Muscle of leg (tissue), 16 donors: ENCODE measurements at places on chromosomes 16 and 17.
A peak's percentile ranks its signal among the peaks of the same experiment; 100 is the strongest.

- DNase-seq = no peak
Observed at GRCh38 chr17:11852231-11852630, 145.0 kb downstream of the ZNF18 start.

GRCh38 chr17:10025976-10026901, 121.2 kb upstream of the RCVRN start:
- no peak for DNase-seq

GRCh38 chr16:50591800-50592771, 43.9 kb downstream of the NKD1 start:
- DNase-seq = peak; percentile 77

DNA sequence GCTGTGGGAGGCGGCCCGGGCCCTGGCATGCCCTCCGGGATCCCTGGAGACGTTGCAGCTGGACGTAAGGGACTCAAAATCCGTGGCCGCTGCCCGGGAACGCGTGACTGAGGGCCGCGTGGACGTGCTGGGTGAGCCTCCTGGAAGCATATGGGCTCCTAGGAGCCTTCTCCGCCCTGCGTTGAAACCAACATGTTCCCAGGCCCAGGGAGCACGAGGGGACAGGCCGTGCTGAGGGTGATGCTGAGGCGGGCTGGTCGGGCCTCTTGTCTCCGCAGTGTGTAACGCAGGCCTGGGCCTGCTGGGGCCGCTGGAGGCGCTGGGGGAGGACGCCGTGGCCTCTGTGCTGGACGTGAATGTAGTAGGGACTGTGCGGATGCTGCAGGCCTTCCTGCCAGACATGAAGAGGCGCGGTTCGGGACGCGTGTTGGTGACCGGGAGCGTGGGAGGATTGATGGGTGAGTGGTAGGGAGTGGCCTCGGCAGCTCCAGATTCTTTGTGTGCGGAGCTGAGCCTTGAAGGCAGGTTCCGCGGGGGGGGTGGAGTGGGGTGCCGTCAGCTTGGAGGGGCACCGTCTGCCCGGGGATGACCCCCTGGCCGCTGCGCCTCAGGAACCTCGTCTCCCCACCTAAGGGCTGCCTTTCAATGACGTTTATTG, 567 bp downstream of the HSD17B1 start:
- no peak for DNase-seq

GRCh38 chr17:27293898-27294688, at the start of gene WSB1:
TSS of gene WSB1 (plus strand) at chr17:27294114. CDS start at chr17:27294396, 282 bp downstream.
- DNase-seq = peak; percentile 98

- DNase-seq = no peak
Observed at GRCh38 chr16:13982451-13982850, 62.5 kb downstream of the ERCC4 start.

- DNase-seq = no peak
Observed at GRCh38 chr17:63475491-63476412, 1.1 kb upstream of the ACE start.

DNA sequence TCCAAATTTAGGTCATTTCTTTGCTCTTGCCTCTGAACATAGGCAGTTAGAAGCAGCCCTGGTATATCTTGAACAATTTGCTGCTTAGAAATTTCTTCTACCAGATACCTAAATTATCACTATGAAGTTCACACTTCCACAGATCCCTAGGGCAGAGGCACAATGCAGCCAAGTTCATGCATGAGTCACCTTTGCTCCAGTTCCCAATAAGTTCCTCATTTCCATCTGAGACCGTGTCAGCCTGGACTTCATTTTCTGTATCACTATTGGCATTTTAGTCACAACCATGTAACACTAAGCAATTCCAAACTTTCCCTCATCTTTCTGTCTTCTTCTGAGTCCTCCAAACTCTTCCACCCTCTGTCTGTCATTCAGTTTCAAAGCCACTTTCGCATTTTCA, 45.0 kb downstream of the KCNJ16 start:
- no peak for DNase-seq

GRCh38 chr17:72342061-72342460, 221.2 kb downstream of the SOX9 start:
- DNase-seq = no peak

- DNase-seq = peak; percentile 68
Observed at GRCh38 chr17:38798614-38799500, 499 bp downstream of the PIP4K2B start.

GRCh38 chr17:77717941-77718668, 240.4 kb upstream of the TNRC6C start:
- DNase-seq = no peak

- no peak for DNase-seq
Observed at GRCh38 chr17:81909966-81910839, 996 bp downstream of the PCYT2 start.

- peak; percentile 64 for DNase-seq
Observed at GRCh38 chr17:67043283-67043682, 1.1 kb upstream of the CACNG1 start.

- no peak for DNase-seq
Observed at GRCh38 chr17:48368352-48368908, 61.6 kb downstream of the SKAP1 start.

DNA sequence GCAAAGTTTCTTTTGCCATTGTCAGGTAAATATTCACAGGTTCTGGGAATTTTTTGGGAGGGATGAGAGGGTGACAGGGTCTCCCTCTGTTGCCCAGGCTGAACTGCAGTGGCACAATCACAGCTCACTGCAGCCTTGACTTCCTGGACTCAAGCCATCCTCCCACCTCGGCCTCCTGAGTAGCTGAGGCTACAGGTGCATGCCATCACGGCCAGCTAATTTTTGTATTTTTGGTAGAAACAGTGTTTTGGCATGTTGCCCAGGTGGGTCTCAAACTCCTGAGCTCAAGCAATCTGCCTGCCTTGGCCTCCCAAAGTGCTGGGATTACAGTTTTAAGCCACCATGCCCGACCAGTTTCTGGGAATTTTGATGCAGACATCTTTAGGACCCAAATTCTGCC, 53.0 kb downstream of the IQCK start:
- DNase-seq = no peak

- no peak for DNase-seq
Observed at GRCh38 chr16:24138024-24138423, 118.1 kb upstream of the CACNG3 start.

GRCh38 chr17:50169121-50169764, 3.4 kb downstream of the SGCA start:
- DNase-seq = peak; percentile 77

DNA sequence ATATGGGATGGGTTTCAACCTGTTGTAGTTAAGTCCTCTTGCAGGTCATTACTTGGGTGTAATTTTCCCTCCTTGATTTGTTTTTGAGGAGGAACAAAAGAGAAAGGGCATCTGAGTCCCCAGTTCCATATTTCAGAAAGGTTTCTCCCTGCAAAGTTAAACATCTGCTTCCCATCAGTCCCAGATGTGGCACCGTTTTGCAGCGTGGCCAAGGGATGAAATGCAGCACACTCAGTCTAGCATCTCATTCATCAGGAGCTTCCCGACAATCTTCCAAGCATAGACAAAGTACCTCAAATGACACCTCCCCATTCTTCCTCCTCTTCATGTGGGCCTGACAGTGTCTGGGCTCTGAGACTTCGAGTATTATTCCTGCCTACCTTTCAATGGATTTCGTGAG, 363.7 kb upstream of the SOX9 start:
- peak; percentile 2 for DNase-seq

- peak; percentile 61 for DNase-seq
Observed at GRCh38 chr16:52861614-52862022, 191.1 kb downstream of the CHD9NB start.

DNA sequence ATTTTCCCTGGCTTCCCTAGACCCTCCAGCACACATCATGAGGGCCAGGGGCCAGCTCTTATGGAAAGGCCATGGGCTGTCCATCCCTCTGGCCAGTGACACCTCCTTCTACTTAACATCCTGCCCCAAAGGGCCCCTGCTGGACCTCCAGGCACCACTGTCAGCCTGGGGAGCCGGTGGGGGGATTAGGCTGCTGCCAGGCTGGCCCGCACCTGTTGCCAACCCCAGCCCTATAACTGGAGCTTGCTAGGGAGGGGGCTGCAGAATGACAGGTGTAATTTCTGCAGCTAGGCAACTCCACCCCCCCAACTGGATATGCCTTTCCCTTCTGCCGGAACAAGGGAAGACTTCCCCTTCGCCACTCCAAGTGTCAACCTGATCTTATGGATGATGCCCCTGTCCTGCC, 12.5 kb downstream of the RARA start:
- no peak for DNase-seq

DNA sequence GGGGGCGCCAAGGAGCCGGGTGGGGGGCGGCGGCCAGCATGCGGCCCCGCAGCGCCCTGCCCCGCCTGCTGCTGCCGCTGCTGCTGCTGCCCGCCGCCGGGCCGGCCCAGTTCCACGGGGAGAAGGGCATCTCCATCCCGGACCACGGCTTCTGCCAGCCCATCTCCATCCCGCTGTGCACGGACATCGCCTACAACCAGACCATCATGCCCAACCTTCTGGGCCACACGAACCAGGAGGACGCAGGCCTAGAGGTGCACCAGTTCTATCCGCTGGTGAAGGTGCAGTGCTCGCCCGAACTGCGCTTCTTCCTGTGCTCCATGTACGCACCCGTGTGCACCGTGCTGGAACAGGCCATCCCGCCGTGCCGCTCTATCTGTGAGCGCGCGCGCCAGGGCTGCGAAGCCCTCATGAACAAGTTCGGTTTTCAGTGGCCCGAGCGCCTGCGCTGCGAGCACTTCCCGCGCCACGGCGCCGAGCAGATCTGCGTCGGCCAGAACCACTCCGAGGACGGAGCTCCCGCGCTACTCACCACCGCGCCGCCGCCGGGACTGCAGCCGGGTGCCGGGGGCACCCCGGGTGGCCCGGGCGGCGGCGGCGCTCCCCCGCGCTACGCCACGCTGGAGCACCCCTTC, 484 bp downstream of the FZD2 start:
- DNase-seq = peak; percentile 67

GRCh38 chr17:78252701-78253635, 21.5 kb downstream of the TMEM235 start:
- no peak for DNase-seq

DNA sequence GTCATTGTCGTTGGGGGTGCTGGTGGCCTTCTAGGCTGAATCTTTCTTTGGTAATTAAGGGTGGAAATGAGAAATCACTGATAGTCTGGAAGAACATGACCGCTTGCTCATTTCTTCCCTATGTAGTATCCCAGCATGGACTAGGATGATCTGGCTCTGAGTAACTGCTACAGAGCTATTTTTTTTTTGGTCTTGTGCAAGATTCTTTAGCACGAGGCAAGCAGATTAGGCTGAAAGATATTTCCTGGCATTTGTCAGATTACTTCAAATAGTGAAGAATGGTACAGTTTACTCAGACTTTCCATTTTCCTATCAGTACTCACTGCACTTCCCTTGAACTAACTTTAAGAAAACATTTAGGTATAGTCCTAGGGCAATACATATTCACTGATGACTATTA, 89.0 kb downstream of the SYCE1L start:
- no peak for DNase-seq

DNA sequence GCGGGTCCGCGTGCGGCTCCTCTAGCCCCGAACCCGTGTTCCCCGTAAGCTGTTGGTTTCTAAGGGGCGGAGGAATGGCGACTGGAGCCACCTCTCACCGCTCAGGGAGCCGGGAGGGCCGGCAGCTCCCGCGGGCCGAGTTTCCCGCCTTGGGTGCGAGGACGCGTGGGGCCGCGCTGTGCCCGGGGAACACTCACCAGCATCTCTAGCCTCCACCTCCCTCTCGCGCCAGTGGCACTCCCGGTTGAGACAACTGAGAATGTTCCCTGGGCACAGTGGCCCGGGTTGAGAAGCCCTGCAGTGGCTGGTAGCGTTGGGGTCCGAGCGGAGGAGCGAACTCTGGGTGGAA, 560 bp downstream of the TELO2 start:
- DNase-seq = no peak

DNA sequence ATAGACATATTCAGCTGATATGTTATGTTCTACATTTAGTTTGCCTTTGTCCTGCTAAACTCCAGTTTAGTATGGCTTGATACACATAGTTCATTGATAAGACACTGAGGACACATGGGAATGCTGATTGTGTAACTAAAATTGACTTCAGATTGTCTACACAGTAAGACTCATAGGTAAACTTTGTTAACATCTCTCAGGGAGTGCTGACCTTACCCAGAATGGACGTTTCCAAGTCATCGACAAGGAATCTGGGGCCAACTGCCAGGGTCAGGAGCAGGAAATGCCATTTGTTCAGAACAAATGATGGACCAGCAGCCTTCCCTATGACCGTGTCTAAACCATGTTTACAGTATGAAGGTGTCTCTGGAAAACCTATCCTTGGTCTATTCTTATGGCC, 58.7 kb downstream of the DYNLRB2 start:
- no peak for DNase-seq

DNA sequence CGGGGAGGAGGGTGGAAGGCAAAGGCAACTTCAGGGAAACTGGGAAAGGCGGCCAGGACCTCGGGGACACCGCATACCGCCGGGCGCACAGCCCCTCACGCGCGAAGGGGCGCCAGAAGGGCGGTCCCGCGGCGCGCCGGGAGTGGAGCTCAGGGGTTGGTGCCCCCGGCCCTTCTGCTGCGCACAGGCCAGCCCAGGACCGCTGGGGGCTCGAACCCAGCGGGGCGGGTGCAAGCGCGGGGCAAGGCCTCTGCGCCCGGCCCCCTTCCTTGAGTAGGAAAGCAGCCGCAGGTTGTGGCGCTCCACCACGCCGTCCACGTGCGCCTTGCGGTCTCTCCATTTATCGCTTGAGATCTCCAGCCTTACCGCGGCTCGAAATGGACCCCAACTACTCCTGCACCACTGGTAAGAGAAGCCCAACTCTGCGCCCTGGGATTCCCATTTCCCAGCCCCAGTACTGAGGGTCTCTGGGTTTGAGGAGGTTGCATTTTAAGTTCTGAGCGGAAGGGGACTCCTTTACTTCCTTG, 3.0 kb upstream of the MT1A start:
- DNase-seq = no peak
